ENCODE measurements at places on chromosomes 1 and 21.

DNA sequence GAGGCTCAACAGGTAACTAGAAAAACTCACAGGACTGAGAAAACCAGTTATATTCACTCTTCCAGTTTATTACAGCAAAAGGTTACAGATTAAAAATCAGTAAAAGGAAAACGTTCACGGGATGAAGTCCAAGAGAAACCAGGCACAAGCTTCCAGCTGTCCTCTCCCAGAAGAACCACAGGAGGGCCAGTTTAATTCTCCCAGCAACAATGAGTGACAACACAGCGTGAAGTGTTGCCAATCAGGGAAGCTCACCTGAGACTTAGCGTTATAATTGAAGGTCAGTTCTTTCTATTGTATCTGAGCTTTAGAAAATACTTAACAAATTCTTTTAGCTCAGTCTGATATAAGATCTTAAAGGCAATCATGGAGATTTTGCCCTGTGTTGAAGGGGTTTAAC is 65.2 kb upstream of the TNR start:
- DNase-seq = no peak

DNA sequence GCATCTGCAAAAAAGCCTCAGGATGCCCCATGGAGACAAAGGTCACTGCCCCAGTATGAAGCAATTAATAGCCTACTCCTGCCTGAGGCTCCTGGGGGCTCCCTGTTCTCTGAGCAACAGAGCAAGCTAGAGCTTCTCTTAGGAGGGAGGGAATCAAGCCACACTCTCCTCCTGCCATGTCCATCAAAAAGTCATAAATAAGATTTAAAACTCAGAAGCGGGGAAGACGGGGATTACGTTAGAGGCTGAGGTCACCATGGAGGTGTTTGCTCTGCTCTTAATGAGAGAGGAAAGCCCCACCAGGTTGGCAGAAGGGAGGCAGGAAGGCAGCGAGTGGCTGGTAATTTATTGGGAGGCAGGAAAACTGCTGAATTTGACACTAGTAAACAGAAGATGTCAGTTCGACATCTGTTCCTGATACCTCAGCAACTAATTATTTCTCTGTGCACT is 98.4 kb upstream of the TNR start:
- DNase-seq = no peak

- DNase-seq = no peak
Measured at GRCh38 chr21:42038826-42039425, 28.8 kb upstream of the ZBTB21 start.

DNA sequence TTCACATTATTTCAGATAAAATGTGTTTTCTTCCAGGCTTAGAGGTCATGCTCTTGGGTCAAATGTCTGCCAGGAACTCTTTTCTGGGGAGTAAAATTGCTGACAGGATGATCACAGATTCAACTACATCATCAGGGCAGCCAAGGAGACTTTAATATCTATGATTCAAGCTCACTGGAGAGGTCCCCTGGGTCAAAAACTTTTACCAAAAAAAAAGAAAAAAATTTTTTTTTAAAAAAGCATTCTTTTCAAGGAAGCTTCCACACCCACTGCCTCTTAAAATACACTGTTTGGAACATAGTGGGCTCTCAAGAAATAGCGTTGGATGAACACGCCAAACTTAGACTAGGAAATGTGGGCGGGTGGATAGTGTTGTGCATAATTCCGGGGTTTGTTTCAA is 81.3 kb downstream of the TIAM1 start:
- DNase-seq = no peak

- DNase-seq = no peak
Measured at GRCh38 chr1:64065571-64065970, 137.9 kb upstream of the UBE2U start.

DNA sequence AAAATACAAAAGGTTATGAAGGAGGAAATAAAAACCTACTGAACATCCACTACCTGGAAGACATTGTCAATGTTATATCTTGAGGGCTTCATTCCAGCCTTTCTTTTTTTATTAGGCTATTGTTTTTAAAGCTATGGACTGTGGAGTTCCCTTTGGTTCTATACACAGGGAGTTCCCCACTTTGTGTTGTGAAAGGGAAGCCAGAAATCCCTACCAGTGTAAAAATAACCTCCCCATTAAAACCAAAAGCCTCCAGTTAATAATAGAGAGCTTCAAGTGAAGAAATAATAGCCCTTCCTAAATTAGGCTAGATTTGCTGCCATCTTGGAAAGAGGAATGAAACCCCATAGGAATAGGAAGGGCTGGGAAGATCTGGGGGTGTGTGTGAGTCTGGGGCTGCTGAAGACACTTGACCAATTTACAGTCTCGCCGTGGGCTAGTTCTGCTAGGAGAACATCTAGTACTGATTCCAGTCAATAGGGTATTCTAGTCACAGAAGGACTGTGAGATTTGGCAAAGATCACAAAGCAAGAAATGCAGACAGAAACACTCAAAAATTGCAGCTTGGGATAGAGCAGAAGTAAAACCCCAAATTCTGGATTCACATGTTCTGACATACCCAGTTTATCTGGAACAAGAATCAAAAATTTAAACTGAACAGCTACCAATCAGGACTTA is 32.4 kb upstream of the PTGFRN start:
- DNase-seq = no peak

DNA sequence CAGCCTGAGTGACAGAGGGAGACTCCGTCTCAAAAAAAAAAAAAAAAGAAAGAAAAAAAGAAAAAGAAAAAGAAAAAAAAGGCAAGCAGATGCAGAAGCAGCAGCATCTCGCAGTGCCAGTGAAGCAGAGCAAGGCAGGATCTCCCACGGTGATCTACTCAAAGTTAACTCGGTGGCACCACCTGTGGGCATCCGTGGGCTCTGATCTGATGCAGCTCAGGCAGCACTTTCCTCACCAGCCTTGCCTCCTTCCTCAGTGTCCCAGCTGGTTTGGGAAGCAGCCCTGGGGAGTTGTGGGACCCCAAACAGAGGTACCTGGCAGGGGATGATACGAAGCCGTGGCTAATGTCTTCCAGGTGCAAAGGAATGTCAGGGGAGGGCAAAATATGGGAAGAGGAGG is 104.3 kb upstream of the KRTAP19-8 start:
- peak; percentile 17 for DNase-seq

DNA sequence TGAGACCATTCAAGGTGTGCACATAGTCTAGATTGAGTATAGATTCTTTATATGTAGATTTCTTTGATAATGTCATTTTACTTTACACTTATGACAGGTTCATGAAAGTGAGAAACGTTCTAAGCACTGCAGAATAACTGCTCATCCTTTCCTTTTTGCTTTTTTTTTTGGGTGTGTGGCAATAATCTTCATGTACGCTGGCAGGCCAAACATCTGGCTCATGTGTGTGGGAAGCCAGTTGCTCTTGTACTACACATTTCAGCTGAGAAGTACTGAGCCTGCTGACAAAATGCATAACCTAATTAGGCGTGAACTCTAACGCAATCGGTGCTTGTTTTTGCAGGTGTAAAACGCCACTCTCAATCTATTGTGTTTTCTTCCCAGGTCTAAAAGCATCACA is 350.8 kb upstream of the KAZN start:
- DNase-seq = no peak

- DNase-seq = no peak
Measured at GRCh38 chr1:66850989-66851388, 49.9 kb upstream of the INSL5 start.

GRCh38 chr1:26164036-26164860 is 4.5 kb downstream of the C1orf232 start:
- DNase-seq = no peak

DNA sequence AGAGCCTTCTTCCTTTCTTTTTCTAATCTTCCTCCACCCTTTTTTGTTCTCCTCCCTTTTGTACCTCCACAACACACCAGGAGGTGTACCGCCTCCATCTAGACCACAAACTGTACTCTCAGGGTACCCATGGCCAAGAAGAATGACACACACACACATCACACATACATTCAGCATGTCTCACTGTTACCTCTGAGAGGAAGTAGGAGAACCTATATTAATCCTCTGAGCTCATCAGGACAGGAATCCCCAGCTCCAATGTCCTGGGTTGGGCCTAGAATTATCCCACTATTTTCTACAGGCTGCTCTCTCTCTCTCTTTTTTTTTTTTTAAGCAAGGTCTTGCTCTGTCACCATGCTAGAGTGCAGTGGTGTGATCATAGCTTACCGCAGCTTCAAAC is 36.7 kb downstream of the ATP2B4 start:
- no peak for DNase-seq

DNA sequence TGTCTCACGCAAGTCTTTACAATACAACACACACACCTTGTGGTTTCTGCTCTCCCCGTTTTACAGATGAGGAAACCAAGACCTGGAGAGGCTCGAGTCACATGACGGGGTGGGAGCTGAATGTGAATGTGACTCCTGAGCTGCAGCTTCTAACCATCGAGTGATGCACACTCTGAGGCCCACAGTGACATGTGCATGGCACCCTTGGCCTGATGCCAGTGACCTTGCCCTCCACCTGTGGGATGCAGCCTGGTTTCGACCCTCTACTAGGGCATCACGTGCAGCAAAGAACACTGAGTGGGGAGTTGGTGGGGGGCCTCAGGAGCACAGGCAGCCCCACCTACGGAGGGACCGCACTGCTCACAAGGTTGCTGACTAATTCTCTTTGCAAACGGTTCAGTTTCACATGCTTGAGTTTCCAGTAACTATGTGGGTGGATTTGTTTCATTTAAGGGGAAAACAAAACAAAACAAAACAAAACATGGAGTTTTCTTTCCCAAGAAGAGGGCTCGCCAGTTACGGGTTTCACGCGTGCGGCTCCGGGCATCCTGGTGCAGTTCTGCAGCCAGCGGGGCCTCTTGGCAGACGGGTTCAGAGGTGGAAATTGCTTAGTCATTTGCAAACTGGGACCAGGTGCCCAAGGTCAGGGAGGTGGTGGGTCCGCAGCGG is 22.9 kb downstream of the SPSB1 start:
- DNase-seq = no peak

DNA sequence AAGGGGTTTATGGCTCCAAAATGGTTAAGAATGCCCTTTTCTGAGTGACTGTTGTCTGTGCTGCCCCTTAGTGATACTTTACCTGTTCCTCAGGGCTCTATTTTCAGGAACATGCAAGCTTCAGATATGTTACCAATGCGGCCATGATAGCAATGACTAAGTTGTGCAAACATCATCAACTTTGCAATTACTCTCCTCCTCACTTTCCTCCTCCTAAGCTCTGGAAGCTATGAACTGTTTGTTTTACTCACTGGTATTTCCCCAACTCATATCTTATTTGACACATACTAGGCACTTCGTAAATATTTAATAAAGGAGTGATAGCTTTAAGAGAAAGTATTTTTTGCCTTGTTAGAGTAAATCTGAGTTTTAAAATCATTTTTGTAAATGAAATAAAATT is 53.8 kb downstream of the RWDD3 start:
- DNase-seq = no peak

- DNase-seq = no peak
Measured at GRCh38 chr21:37711836-37712568, 204.3 kb downstream of the KCNJ6 start.

- peak; percentile 26 for DNase-seq
Measured at GRCh38 chr1:151710187-151710840, 6.3 kb downstream of the CELF3 start.

DNA sequence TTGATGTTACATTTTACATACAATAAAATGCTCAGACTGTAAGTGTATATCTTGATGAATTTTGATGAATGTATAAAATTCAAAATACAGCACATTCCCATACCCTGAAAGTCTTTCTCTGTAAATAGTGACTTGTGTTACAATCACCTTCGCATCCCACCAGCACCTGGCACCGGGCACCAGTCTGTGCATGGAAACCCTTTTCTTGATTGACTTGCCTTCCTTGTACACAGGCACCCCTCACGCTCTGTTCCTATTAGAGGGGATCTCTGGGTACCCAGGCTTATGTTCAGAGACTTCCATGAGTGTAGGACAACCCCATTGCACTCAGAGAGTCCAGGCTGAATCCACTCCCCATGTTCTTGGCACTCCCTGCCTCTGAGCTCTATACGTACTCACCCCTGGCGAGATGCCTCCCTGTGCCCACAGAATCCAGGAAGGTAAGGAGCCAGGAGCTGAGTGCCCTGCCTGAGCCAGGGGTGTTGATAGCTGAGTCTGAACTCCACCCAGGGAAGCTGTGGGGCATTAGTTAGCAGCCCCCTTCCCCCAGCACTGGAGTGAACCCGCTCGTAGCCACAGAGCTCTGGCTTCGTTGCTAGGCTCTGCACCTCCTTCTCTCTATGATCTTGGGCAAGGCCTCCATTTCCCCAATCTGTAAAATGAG is 22.5 kb upstream of the PKP1 start:
- DNase-seq = no peak

- DNase-seq = no peak
Measured at GRCh38 chr21:23876925-23877558, 1730.2 kb downstream of the MRPL39 start.

DNA sequence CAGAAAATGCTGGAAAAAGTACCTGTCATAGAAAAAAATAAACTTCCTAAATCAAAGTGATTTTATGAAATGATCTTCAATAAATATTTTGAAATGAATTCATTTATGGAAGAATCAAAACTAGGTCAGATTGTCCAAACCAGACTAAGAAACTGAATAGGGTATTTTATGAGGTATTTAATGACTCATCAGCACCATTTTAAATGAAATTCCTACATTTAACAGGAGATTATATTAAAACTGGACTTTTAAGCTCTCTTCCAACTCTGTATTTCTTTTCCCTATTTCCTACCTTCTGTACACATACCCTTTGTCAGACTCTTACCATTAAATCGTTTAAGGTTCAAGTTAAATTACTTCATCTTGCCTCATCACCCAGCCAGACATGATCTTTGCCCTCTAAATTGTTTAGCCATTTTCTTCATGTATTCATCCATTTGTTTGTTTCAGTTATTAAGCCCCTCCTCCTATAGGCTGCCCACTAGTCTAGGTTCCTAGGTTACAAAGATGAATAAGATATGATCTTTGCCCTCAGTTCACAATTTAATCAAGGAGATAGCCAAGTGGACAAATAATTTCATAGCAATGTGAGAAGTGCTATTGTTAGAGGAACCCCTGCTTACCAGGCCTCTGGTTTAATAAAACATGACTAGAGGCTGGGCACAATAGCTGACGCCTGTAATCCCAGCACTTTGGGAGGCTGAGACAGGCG is 25.0 kb downstream of the TATDN3 start:
- DNase-seq = no peak

DNA sequence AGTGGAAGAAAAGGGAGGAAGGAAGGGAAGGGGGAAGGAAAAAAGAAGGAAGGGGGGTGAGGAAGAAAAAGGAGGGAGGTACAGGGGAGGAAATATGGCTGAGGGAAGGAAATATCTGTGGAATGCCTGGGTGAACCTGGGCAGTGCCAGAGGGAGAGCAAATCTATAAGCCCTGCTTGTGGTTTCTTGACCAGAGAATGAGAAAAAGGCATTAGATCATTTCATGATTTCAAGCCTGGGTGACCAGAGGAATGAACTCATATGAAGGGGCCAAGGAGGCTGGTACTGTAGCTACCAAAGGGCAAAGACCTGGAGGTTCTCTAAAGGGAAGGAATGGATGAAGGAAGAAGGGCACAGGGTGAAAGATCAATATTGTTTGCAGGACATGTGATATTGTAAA is 31.4 kb downstream of the GNG12 start:
- DNase-seq = no peak

All from stimulated activated CD4-positive, alpha-beta T cell treated with anti-CD3 and anti-CD28 coated beads, Interleukin-2, amount 100 ng/mL, for 4 hours (primary cell).